ENCODE measurements at places on chromosomes 16 and 17.
A peak's percentile ranks its signal among the peaks of the same experiment; 100 is the strongest.

GRCh38 chr16:66617728-66618127 is 13.2 kb downstream of the CMTM3 start:
- peak; percentile 33 for DNase-seq

DNA sequence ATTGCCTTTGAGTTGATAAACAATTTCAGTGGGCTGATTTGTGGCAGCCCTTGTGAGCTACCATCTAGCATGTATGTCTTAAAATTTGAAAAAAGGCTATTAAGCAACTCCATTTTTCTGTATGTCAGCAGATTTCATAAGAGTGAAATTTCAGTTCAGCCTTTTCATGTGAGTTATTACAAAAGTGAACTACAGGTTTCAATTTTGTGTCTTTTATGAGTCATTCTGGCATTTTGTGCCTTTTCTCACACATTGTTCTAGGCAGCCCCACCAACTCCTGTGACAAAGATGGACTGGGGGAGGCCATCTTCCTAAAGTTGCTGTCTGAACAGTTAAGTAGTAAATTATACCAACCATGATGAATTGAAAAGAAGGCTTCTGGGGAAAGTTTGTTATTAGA is 52.1 kb downstream of the USP10 start:
- no peak for DNase-seq

DNA sequence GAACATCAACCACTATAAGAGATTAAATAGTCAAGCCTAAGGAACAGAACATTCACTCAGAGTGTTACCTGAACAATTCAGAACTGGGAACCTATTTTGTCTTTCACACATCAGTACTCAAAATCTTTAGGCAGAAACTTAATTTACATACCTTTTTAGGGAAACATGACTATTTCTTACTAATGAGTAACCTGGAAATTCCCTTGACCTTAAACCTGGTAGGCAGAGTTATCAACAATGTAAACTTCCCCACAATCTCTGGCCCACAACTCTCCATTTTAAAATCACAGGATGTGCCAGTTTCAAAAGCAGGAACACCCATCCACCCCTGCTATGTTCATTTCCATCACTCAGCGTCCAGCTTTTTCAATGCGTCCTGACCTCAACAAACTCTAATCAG is 132.9 kb upstream of the ANKFN1 start:
- peak; percentile 6 for DNase-seq

DNA sequence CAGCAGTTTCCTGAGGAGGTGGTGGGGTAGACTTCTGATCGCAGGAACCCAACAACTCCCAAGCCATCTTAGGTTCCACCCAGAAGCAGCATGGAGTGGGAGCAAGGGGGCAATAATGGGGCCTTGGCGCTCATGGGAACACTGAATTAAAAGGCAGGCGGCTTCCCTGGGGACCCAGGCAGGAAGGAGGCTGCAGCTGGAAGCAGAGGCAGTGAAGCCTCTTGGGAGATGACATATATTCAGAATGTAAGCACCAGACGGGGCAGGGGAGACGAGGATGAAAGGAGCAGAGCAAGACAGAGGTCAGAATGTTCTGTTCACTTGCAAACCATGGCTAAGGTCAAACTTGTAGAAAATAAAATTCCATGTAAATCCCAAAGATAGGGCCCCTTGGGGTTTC is 2.9 kb downstream of the HIGD1B start:
- no peak for DNase-seq

GRCh38 chr17:41464682-41465081 is 2.5 kb downstream of the KRT32 start:
- DNase-seq: no peak

Data from kidney (tissue), 22 donors.